NCI-H1105 treated with DMSO at 0.1 percent for 48 hours (cell line): ENCODE measurements at places on chromosomes 3 and 15.

DNA sequence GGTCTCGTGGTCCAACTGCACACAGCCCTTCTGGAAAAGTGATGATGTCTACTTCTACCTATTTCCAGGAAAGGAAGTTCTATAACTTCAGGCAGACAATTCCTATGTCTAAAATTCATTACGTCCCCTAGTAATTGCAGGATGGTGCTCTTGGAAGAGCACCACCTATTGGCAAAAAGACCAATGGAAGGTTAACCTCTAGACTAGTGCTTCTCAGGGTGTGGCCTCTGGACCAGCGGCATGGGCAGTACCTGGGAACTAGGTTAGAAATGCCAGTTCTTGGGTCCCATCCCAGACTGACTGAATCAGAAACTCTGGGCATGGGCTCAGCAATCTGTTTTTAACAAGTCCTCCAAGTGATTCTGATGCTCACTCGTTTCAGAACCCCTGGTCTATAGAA is 258.3 kb upstream of the ICE2 start:
- no peak for DNase-seq

GRCh38 chr3:16801698-16802097 is 83.1 kb upstream of the PLCL2 start:
- no peak for DNase-seq

DNA sequence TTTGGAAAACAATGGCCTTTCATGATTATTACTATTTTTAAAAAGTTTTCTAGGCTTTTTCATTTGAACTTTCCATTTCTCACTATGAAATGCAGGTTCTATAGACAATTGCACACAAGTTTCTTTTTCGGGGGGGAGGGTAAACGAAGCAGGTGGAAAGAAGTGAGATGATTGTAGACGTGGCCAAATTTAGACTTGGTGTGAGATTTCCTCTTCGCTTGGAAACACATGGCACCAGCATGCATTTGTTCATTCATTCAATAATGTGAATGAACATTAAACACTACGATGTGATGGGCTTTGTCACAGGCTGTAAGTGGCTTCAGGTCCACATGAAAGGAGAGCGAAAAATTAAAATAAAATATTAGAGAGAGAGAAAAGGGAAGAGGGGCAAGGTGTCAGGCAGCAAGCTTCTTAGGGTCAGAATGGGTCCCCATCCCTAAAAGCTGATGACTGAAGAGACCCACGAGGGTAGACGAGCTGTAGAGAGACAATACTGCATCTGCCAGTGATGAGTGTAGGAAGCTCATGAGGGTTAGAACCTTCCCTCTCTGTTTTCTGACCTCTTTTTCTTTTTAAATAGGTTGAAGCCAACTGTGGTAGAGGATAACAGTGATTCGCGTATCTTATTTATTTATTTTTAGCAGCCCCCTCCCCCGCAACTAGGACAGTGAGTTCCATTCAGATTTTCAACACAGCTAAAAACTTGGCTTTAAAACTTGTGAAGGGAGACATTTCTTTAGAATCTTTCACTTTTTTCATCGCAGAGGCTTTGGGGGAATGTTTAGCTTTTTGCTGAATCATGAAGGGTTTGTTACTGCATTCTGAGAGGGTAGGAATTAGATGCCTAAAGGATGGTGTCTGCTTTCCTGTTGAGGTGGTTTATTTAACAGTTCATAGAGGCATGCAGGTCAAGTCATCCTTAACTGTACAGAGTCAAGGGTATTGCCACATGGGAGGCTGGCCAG is 36.2 kb downstream of the GAP43 start:
- DNase-seq = no peak

DNA sequence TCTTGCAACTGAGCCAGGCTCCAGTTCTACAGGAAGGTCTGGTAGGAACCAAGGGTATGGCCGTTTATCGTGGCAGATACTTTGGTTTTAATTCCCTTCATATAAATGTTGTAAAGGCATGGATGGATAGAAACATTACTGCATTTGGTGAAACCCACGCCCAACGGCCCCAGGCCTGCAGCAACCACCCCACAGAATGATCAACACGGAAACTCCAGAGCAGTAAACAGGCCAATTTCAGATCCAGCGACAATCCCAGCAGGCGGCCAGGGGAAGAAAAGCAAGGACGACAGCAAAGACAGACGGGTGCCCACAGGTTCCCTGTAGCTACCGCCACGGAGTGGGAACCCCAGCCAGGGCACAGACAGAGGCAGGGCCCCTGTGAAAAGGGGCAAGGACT is 32.6 kb upstream of the PCSK6 start:
- DNase-seq = no peak

DNA sequence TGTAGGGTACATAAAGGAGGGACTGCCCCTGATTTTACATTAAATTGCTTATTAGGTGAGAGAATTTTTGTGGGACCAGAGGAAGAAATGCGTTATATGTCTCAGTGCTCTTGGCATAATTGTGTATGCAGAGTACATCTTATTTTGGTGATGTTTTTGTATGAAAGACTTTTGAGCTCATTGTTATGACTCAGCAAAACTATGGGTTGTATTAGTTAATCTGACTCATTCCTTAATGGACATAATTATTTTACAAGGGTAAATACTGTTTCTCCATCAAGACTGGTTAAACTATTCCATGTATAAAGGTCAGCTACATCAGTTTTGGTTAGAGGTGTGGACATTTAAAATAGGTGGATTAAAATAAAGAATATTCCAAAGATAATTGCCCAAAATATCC is 156.8 kb downstream of the ALCAM start:
- no peak for DNase-seq

DNA sequence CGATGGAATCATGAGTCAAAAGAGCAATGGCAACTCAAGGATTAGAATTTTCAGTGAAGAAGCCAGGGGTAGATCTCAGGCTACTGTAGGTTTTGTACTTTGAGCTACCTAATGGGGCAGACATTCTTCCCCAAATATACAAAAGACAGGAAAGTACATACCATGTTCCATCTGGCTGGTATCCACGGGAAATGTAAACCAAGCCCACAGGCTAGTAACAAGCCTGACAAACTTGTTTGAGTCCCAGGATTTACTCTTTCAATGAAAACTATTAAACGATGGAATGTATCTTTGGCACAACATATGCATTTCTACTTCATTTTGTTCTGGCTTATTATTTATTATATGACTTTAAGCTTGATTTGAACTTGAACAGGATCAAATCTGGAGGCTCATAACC is 44.2 kb upstream of the GOLIM4 start:
- no peak for DNase-seq

- DNase-seq = no peak
These were observed 1.1 kb upstream of the SS18L2 start for GRCh38 chr3:42589382-42590109.

GRCh38 chr3:68977486-68978167 is 35.9 kb downstream of the EOGT start:
- DNase-seq = no peak

- no peak for DNase-seq
These were observed 41.2 kb downstream of the KLF15 start for GRCh38 chr3:126316031-126316461.

DNA sequence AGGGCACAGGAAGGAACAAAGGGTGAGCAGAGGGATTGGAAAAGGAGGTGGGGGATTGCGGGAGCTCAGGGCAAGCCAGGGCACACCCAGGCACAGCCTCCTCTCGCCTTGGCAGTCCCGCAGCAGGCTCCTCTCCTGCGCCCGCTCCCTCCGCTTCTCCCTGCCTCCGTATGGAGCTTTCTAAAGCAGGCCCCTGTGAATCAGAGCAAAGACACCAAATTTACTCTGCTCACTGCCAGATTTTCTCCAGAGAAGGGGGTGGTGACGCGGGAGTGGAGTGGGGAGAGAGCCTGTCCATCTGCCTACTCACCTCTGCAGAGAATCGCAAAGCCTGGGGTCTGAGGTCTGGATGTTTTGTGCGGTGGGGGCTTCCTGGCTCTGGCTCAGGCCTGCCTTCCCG is 20.0 kb downstream of the ATP2B2 start:
- DNase-seq = no peak

DNA sequence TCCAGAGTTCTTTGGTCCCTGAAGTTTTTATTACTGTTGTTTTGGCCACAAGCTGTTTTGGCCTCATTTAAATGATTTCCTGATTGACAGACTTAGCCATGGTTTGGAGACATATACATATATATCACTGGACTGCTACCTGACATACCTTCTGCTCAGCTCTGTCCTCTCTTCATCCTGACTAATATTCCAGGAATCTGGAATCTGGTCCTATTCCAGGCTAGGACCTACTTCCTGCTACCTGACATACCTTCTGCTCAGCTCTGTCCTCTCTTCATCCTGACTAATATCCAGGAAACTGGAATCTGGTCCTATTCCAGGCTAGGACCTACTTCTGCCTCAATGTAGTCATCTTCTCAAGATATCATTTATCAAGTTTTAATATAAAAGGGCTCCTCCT is 724.4 kb upstream of the ROBO1 start:
- DNase-seq = no peak

- DNase-seq = no peak
These were observed 17.0 kb downstream of the RPL39L start for GRCh38 chr3:187122261-187122660.

- peak; percentile 79 for DNase-seq
These were observed at the start of gene NRROS for GRCh38 chr3:196639483-196640296. TSS of gene NRROS (plus strand) at chr3:196639694. CDS start at chr3:196654540, 14,846 bp downstream.

DNA sequence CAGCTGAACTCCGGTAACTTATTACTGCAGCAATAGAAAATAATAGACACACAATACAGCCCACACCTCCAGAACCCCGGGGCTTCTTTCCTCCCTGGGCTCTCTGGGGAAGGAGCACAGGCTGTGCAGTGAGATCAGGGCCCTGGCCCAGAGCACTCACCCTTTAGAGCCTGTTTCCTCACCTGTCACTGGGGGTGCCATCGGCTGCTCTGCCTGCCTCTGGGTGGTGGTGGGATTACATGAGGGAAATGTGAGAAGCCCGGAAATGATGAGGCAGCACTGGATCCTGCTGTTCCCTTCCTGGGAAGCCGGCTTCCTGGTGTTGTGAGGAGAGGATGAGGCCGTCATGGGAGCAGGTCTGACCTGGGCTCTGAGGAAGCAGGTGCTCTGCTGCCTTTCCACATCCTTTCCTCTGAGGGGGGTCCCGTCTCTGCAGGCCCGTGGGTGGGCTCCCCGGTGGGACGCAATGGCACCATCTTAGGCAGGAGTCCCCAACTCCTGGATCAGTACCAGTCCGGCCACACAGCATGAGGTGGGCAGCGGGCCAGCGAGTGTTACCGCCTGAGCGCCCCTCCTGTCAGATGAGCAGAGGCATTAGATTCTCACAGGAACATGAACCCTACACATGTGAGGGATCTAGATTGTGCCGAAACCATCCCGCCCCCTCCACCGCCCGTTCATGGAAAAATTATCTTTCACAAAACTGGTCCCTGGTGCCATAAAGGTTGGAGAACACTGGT is 220.9 kb upstream of the CTDSPL start:
- no peak for DNase-seq

DNA sequence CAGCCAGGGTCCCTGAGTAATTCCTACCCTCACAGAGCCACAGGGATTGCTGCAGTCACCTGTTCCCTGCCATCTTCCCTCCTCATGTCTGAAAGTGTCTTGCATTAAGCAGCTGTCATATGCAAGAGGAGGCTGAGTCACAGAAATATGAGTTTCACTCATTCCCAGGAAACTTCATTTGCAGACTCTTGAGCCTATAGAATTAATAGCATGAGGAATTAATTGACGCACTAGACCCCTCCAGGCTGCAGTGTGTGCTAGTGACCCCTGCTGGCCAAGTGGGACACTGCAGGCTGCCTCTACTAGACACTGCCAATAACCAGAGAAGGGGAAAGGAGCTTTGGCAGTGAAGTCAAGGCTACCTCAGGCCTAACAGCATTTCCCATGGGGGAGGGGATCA is 50.6 kb upstream of the SLC6A1 start:
- DNase-seq = no peak

- no peak for DNase-seq
These were observed 396.3 kb downstream of the IL5RA start for GRCh38 chr3:2713923-2714322.

- DNase-seq = no peak
These were observed 10.7 kb downstream of the ILDR1 start for GRCh38 chr3:122011396-122011795.

DNA sequence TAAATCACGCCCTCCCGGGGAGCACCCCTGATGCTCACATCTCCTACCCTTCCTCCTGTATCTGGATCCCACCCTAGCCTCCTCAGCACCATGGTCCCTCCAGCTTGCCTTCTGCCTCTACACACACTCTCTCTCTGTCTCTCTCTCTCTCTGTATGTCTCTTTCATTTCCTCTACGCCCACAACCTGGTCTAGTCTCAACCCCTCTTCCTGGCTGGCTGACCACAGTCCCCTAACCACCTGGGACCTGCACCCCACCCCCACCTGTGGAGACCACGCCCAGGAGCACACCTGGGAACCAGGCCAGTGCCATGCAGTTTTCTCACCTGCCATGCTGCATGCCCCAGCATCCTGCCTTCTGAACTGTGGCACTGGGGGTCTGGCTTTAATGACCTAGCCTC is 4.0 kb upstream of the CFAP100 start:
- no peak for DNase-seq

DNA sequence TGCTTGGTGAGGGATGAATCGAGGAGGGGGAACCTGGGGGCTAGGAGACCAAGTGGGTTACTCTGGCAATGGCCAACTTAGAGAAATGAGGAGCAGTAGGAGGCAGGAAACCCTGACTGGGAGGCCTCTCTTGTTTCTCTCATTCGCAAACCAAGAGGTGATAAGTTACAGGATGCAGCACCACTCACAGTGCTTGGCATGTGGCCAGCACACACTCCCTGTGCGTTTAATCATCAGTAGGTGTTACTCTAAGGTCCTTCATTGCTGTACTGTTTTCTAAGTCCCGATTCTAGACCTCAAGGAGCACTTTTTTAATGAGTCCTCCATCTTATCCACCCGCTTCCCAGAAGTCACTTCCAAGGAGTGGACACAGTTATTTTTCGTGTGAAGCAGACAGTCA is 314.1 kb upstream of the TRIM42 start:
- peak; percentile 68 for DNase-seq

DNA sequence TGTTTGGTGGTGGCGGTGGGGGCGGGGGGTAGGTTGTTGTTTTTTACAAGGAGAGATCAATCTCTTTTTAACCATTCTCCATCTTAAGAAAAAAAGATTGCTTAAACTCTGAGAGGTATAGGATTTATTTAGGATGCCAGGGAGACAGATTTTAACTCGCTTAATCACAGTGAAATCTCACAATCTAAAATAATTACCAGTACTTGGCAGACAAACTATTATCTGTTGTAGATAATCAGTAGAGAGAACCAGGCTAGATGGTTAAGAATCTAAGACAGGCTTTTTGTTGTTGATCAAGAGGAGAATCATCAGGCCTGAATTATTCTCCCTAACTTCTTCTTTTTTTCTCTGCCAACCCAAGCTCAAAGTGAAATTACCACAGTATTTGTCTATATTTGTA is 470.2 kb upstream of the ADAMTS9 start:
- DNase-seq = no peak

DNA sequence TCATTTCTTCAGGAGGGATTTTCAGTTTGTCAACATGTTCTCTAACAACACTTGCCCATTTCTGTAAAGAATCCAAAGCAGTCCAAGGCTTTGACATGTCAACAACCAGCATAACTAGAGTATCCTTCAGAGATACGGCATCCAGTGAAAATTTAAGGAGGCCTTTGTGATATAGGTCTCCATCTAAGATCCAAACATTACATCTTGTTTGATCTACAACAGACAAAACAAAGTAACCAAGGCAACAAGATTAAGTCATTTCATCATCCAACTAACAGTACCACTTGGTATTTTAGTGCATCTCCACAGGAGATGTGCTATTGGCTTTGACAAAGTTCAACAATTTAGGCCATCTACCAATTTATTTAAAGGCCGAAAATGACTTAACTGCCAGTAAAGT is 25.8 kb downstream of the DYNC1LI1 start:
- no peak for DNase-seq
